ENCODE measurements at places on chromosomes 3 and 15.
A peak's percentile ranks its signal among the peaks of the same experiment; 100 is the strongest.

DNA sequence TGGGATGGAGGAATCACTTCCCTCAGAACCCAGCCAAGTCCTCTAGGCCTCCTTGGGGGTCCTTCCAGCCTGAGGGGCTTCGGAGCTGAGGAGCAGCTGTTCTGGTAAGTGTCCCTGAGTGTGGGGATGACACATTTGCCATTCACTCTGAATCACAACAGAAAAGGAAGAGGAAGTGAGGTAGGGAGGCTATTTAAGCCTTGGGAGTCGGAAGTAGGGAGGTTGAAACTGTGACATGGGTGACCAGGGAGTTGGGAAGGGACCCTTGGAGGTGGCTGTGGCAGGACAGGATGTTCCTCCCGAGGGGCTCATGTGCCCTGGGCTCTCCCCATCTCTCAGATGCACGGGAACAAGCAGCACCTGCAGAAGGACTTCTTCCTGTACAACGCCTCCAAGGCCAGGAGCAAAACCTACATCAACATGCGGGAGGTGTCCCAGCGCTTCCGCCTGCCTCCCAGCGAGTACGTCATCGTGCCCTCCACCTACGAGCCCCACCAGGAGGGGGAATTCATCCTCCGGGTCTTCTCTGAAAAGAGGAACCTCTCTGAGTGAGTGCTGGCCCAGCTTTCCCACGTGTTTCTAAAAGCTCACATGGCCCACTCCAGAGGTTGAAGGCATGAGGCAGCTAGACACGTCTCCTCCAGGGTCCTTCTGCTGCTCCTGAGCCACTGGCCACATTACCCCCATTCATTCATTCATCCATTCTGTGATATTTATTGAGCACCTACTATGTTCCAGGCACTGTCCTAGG is 43.3 kb downstream of the CAPN3 start:
- ATAC-seq, result no peak

GRCh38 chr15:77846360-77846759 is 213.6 kb upstream of the LINGO1 start:
- ATAC-seq, result no peak

- ATAC-seq, result no peak
Measured at GRCh38 chr3:52295671-52296208, 8.1 kb downstream of the GLYCTK start.

DNA sequence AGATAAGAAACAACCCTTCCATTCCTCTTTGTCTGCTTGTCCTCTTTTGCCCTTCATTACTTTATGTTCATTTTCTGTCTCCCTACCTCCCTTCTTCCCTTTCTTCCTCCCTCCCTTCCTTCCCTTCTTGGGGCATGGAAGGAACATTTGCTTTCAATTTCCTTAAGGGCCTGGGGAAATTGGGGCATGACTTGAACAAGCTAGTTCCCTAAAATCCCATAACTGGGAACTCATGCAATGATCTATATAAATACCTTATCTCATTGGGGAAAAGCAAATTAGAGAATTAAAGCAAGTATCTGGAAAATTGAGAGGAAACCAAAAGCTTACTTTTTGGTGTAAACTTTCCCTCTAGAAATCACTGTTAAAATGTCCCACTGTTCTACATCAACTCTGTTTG is 35.7 kb downstream of the BOC start:
- no peak for ATAC-seq

DNA sequence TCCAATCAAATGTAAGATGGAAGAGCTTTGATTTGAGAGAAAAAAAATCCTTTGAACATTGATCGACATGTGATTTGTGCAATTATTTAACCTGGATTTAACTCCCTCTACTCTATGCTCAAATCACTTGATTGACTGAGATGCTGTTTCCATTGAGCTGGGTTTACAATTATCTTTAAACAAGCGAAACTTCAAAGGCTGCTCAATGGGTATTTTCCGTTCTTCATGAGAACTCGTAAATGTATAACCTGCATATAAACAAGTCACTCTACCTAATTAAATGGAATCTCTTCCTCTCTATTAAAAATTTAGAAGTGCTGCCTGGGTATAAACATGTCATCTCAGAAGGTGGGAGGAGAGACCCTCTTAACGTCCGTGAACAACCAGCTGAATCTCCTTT is 71.9 kb downstream of the ANXA2 start:
- ATAC-seq, result no peak

GRCh38 chr3:67123914-67124313 is 125.8 kb downstream of the KBTBD8 start:
- no peak for ATAC-seq

- ATAC-seq, result no peak
Measured at GRCh38 chr3:127212711-127213110, 19.8 kb downstream of the PRR23E start.

GRCh38 chr15:56795502-56795901 is 62.2 kb upstream of the ZNF280D start:
- ATAC-seq, result no peak

DNA sequence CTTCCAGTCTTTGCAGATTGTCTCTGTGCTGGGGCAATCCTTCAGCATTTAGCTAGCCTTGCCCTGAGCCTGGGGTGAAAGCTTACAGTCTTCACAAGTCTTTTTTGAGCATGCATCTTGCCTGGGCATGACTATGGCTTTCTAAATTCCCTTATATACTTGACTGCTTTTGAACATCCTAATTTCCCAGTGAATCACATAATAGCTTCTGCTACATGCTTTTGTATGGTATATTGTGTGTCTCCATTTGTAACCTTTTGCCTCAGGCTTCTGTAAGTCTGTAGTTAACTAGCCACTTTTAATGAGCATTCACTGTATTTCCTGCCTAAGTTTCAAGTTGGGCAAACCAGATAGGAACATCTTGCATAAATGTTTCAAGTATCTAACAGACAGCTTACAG is 76.8 kb downstream of the CHCHD4 start:
- ATAC-seq, result no peak

- no peak for ATAC-seq
Measured at GRCh38 chr3:46460051-46460450, 4.7 kb downstream of the LTF start.

GRCh38 chr3:168824107-168824506 is 728.4 kb upstream of the GOLIM4 start:
- ATAC-seq, result no peak

DNA sequence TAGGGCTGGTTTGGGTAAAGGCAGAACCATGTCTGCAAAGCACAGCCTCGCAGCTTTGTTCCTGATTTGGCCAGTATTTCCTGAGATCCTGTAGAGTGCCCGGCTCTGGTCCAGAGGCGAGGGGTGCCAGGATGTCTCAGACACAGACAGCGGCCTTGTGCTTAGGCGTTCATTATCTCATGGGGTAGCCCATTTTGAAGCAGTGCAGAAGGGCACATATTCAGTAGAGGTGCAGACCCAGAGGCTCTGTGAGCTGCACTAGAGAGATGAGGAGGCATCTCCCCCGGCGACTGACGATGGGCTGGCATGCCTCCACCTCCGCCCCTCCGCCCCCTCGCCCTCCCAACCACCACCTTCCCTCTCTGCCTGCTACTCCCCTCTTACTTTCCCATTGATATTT is 170.3 kb downstream of the CHDH start:
- no peak for ATAC-seq

- peak; percentile 76 for ATAC-seq
Measured at GRCh38 chr3:149473357-149474249, 894 bp upstream of the TM4SF4 start.

- no peak for ATAC-seq
Measured at GRCh38 chr15:83065431-83065830, 1.6 kb downstream of the BTBD1 start.

DNA sequence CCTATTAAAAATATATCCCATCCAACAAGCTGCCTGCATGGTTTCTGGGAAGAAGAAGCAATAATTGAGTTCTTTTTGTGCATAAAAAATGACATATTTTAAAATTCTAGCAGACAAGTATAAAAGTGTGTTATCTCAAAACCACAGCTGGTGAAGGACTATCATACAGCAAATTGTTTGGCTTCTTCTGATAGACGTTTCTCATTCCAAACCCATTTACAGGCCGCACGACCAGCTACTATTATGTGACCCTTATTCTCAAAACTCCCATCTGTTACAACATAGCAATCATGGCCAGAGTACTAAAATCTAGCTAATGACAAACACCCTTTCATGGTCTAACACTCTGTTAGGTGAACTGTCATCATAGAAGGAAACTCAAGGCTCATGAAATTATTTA is 21.7 kb downstream of the ETFA start:
- ATAC-seq, result no peak

DNA sequence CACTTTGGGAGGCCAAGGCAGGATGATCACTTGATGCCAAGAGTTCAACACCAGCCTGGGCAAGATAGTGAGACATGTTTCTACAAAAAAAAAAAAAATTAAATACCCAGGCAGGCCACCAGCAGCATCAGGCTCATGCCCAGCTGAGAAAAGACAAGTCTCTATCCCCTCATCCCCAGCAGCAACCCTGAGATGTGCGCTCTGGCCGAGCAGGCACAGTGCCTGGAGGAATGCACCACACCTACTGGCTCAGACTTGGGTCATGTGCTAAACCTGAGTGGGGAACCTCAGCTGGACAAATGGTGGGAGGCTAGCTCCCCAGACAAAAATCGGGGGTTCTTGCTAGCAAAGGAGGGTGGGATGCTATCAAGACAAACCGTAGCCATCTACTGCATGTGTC is 10.2 kb upstream of the CCDC174 start:
- no peak for ATAC-seq

DNA sequence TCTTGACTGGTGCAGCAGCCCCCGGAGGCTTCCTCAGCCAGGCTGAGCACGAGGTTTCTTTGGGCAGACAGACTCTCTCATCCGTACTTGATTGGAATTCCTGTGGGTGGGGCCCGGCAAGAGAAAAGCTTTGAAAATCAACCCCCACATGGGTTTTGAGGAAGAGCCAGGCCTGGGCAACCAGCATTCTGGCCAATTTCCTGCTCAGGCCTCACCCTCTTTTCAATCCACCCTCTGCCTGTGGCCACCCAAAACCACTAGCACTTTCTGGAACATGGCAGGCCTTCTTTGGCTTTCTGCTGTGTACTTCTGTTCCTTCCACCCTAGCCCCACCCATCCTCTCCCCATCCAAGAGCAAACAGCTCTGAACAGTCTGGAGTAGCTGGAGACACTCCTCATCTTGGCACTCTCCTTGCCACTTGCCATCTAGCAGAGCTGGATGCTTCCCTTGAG is 5.9 kb downstream of the MYO5C start:
- ATAC-seq, result no peak

DNA sequence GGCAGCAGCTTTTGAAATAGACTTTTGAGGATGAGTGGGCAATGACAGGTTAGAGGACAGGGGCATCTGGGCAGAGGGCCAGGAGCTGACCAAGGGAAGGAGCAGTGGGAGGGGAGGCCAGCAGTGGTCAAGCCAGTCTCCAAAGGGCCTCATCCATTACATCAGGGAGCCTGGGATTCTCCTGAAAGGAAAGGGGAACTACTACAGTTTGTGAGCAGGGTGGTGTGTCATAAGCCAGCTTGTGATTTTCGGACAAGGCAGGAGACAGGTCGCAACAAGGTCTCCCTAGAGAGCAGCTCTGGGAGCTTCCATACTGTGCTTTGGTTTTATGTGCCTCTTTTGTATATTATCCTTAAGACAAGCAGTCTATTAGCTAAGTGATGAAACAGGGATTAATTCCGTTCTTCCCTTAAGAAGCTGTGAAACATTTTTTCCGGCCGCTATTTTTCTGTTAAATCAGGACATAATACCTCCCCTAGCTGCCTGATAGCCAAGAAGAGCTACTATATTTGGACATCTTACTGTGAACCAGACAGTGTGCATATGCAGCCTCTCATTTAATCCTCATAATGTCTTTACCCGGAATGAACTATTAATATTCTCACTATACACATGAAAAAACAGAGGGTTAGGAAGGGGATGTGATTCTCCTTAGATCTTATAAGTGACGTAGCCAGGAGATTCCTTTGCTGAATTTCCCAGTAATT is 46.4 kb downstream of the C2CD4B start:
- peak; percentile 45 for ATAC-seq

GRCh38 chr3:138033202-138033691 is 23.3 kb downstream of the CLDN18 start:
- no peak for ATAC-seq

GRCh38 chr3:47113669-47114365 is 50.1 kb downstream of the SETD2 start:
- ATAC-seq, result peak; percentile 91

DNA sequence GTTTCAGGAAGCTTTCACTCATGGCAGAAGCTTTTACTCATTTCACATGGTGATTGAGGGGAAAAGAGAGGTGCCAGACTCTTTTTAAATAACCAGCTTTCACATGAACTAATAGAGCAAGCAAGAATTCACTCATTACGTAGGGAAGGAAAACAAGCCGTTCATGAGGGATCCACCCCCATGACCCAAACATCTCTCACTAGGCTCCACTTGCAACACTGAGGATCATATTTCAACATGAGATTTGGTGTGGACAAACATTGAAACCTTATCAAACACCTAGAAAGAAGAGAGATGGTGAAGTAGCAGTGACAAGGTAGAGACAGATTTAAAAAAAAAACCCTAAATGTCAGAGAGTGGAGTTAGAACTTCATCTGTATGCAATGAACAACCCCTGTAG is 408.6 kb upstream of the PDZRN3 start:
- no peak for ATAC-seq

DNA sequence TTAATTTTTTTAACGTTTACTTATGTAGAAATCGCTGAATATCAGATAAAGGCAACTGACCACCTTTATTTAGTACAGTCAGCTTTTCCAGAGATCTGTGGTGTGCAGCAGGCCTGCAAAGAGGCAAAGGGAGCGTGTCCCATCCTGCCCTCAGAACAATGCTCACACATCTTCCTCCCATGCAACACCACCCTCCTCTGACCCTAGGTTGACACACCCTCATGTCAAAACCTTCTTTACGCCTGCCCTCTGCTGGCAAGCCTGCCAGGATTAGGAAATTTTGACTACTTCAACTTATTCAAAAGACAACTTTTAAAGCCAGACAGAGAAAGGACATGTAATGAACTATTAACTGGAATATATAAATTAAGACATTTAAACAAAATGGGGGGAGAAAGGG is 513.7 kb downstream of the FOXP1 start:
- ATAC-seq, result peak; percentile 44

- ATAC-seq, result no peak
Measured at GRCh38 chr3:13004376-13004775, 68.9 kb downstream of the IQSEC1 start.

Data from SK-N-SH treated with all-trans-retinoic acid at 6 μM for 48 hours (cell line).